Right lung (tissue), 10 donors: ENCODE measurements at places on chromosomes 2 and 18. TPM values are rescaled to one million over a fixed set of nuclear protein-coding genes. Genes with fewer than 3 reads are reported as not detected.
A peak's percentile ranks its signal among the peaks of the same experiment; 100 is the strongest.

DNA sequence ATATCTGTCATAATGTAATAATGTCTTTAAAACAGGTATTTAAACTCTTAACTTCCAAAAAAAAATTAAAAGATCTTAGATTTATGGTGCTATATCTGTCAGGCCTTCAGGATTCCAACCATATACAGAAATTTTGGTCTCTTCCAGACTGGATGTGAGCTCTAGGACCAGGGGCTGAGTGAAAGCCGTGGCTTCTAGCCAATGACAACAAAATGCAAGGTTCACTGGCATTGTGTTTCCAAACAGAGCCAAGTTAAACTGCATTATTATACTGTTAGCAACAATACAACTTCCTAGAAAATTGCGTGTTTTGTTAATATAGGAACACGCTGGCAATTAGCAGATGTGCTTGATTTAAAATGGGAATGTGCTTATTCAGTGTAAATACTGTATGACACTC is 809.8 kb upstream of the SOX11 start:
- DNase-seq, result no peak

- DNase-seq, result no peak
These were observed 164.8 kb upstream of the ACVR2A start for GRCh38 chr2:147679955-147680531.

- peak; percentile 72 for DNase-seq
These were observed at the start of gene TCF4 for GRCh38 chr18:55588111-55588869. Gene TCF4 (minus strand): TSS chr18:55588192. CDS start chr18:55587116, 1,076 bp downstream.

- no peak for DNase-seq
These were observed 17.7 kb downstream of the FHL2 start for GRCh38 chr2:105381101-105381668.

The CCDC85A gene
- polyA plus RNA-seq, result 1.7 TPM

The HOXD13 gene
- polyA plus RNA-seq, result not detected

The CNDP1 gene
- 0.48 TPM for polyA plus RNA-seq

The STK25 gene
- polyA plus RNA-seq, result 201 TPM
